Calu3 (cell line): ENCODE measurements at places on chromosomes 5 and 9.

DNA sequence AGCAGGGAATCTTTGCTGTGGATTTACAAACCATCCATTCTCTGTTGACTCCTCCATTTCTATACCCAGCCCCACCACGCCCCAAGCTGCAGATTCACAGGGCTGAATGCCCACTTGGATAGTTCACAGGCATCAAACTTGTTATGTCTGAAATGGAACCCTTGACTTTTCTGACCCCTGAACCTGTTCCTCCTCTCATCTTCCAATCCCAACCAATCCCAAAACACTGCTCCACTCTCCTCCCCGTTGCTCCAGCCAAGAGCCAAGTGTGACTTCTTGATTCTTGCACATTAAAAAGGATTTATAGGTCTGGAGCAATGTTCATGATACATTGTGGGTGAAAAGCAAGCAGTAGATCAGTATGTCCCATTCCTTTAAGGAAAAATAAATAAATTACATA lies 145.6 kb downstream of the DAB2IP start:
- DNase-seq, result no peak

GRCh38 chr9:8384091-8384490 lies 584.5 kb upstream of the DMAC1 start:
- DNase-seq, result no peak

DNA sequence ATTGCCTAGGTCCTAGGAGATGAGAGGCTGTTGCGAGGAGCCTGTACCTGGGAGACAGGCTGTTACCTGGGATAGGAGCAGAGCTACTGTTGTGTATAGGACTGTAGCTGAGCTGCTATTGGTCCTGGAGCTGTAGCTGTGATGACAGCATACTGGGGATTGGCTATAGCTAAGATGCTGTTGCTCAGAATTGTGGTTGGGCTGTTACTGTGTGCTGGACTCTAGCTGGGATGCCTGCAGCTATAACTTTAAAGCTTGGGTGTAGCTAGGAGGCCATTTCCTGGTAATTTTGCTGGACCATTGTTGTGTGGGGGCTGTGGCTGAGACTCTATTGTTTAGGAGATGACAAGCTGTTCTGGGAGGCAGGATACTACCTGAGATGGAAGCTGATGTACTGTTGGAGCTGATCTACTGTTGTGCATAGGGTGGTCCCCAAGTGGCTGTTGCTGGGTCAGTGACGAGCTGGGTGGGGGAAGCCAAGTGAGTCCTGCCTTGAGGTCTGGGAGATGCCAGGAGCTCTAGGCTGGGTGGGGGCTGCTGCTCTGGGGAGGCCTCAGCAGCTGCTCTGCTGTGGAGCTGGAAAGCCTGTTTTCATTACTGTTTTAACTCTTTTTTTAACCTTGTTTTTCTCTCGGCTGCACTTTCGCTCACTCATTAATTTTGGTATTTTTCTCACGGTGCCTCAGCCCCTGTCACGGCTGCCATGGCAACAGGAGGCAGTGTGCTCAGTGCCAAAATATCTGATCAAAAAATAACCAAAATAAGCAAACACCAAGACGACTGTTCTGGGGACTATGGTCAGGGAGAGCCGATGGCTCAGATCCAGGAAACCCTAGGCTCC lies 3.0 kb upstream of the PCDH1 start:
- DNase-seq, result no peak

- no peak for DNase-seq
Observed at GRCh38 chr5:90632791-90633190, 74.2 kb downstream of the ADGRV1 start.

- no peak for DNase-seq
Observed at GRCh38 chr9:113540466-113540865, 76.9 kb downstream of the RGS3 start.

DNA sequence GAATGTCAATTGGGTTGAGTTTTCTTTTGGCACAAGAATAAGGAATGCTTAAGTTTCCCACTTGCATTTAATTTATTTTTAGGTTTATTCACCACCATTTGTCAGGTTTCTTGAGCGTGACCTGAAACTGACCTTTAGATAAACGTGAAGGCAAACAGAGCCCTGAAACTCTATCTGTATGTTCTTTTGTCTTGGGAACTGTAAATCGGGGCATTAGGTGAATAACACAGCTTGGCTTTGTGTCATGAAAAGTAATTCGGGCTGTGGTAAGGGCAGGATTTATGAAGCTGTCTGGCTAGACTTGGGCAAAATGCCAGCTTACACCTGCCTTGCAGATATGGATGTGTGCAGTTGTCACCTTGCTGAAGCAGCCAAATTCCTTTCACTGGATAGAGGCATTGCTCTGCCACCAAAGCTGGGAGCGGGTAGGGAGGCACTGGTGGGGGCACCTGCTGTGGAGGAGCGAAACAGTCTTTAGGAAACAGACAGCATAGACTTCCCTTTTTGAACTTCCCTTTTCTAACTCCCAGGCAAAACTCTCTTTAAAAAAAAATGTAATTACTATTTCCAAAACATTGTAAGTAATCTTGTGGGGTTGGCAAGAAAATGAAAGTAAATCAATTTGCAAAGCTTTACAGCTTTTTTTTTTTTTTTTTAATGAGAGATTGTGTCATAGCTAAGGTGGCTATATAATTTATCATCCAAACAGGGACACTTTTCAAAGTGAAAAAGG lies 545.2 kb downstream of the CSNK1G3 start:
- DNase-seq, result peak; percentile 77

- peak; percentile 24 for DNase-seq
Observed at GRCh38 chr9:95341293-95341962, 23.9 kb upstream of the FANCC start.

- no peak for DNase-seq
Observed at GRCh38 chr9:89814340-89815040, 209.7 kb downstream of the GADD45G start.

- DNase-seq, result no peak
Observed at GRCh38 chr9:21936161-21936560, 58.0 kb downstream of the CDKN2A start.

DNA sequence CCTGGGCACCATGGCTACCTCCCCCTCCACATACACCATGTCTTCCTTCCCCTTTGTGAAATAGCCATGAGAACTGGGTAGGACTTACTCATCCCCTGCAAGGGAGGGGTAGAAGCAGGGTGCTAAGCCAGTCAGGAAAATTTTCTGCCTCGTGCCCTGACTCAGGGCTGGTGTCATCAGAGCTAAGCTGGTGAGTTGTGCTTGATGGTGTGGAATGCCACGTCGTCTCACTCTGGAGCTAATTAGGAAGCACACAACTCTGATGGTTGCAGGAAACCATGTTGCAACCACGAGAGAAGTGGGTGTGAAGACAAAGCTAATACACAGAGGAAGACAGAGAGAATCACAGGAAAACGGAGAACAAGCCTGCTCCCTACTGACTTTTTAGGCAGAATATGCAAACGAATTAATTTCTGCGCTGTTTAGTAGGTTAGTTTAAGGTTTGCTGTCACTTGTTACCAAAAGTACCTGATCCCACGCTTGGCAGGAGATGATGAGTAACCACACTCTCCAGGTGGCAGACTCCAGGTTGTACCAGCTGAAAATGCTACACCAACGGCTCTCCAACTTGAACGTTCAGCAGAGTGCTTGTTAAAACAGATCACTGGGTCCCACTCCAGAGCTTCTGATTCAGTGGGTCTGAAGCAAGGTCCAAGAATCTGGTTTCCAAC lies 54.5 kb downstream of the STK10 start:
- no peak for DNase-seq

DNA sequence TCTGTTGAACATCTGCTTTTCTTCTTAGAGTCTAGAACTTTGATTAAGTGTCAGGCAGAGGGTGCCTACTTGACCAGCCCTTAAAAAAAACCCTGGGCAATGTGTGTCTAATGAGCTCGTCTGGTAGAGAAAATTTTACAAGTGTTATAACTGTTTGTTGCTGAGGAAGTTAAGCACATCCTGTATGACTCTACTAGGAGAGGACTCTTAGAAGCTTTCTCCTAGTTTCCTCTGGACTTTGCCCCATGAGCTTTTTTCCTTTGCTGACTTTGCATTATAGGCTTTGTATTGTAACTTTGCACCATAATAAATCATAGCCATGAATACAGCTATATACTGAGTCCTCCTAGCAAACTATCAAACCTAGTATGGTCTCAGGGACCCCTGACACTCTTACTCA lies 39.4 kb downstream of the GNG10 start:
- DNase-seq, result no peak

- no peak for DNase-seq
Observed at GRCh38 chr5:138844812-138845513, 30.2 kb downstream of the LRRTM2 start.

- DNase-seq, result no peak
Observed at GRCh38 chr9:8684978-8685708, 885.6 kb upstream of the DMAC1 start.

- no peak for DNase-seq
Observed at GRCh38 chr9:12961276-12961809, 186.5 kb downstream of the LURAP1L start.

DNA sequence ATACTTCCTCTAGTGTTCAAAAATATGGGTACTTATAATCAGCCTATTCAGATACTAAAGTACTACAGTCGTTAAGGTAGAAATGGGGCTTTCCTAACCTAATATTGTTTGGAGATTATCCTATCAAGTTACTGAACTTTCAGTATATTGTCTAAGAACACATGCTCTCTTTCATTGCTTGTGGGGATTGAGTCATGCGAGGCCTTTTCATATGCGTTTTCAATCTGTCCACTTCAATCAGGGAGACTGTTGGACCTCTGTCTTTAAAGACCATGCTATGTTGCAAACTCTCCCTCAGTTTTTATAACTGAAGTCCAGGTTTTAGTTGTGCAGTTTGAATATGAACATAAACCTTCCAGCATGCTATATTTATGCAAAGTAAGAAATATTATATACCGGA lies 15.0 kb downstream of the PRR16 start:
- DNase-seq, result no peak

GRCh38 chr9:114096866-114097612 lies 2.1 kb downstream of the KIF12 start:
- no peak for DNase-seq

- DNase-seq, result peak; percentile 48
Observed at GRCh38 chr9:127397646-127398274, 791 bp downstream of the SLC2A8 start.

DNA sequence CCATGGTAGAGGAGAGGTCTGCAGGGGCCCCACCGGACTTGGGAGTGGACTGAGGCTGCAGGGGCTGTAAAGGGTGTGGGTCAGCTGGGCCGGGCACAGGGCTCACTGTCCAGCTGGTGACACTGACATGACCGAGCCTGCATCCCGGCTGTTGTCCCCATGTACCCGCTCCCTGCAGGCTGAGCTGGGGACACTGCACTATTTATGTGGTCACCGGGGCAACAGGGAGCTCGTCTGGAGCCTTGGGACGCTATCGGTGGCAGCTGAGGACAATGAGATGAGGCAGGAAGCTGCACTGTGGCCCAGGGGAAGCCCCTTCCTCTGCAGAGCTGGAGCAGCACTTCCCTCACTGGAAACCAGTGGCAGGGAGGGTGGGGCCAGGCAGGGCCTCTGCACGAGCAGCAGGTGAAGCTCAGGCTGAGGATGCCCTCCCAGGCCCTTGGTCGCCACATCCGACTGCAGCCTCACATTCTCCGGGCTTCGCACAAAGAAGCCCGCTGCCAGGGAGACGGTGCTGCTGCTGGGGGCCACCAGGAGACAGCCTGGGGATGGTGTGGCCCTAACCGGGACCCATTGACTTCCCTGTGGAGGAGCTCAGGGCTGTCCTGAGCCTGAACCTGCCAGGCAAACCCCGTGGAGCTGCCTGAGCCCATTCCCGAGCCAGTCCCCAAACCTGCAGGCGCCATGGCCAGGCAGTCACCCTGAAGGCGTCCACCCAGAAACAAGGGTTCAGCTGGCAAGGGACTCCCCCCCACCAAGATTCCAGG lies 26.4 kb downstream of the ZDHHC11B start:
- DNase-seq, result peak; percentile 50
